Osteoblast (primary cell): ENCODE measurements at places on chromosomes 7 and 10. TPM values are rescaled to one million over a fixed set of nuclear protein-coding genes. Genes with fewer than 3 reads are reported as not detected.
A peak's percentile ranks its signal among the peaks of the same experiment; 100 is the strongest.

DNA sequence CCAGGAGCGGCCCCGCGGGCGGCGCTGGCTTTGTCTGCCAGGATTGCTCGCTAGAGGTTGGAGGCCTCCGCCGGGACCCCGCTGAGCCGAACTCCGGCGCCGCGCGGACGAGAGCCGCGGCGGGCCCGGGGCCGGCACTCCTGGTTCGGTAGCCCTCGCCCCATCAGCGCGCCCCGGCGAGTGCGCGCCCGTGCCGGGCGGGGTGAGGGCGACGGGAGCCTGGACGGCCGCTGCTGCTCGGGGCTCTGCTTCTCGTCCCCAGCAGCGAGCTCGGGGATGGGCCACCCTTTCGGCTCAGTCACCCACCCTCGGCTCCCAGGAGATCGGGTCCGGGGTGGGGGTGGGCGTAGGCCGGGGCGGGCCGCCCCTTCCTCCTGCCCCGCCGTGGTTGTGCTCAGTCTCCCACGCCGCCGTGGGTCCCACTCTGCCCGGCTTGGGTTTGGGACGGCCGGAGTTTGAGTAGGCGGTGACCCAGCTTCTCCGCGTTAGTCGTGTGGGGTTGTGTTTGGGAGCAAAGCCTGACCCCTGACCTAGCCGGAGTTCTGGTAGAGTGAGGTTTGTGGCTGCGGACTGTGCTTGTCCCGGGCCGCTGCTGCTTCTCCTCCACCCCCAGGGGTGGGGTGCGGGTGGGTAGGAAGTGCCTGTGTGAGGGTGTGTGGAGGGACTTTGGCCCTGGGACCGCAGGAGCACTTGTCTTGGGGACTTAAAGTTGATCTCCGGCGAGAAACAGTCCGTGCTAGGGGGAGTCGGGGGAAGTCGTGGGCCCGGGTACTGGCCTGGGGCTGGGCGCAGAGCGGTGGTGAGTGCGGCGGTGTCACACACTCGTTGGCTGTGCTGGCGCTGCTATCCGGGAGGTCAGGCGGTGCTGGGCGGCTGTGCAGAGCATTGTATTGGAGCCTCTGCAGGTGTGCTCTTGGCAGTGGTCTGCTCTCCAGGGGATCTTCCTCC is 677 bp downstream of the TSPAN14 start:
- peak; percentile 93 for DNase-seq

DNA sequence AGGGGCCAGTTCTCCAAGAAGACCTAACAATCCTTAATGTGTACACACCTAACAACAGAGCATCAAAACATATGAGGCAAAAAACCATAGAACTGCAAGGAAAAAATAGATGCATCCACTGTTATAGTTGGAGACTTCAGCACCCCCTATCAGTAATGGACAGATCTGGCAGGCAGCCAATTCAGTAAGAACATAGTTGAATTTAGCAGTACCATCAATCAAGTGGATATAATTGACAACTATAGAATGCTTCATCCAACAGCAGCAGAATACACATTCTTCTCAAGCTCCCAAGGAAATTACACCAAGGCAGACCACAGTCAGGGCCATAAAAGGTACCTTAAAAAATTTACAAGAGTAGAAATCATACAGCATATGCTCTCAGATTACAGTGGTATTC is 42.2 kb downstream of the POLL start:
- DNase-seq, result no peak

GRCh38 chr10:110171032-110171431 is 36.4 kb upstream of the MXI1 start:
- DNase-seq, result no peak

Gene SFTPA1
- total RNA-seq, result not detected in 2 replicates

Gene FEZF1
- not detected in 2 replicates for total RNA-seq

Gene CTTNBP2
- total RNA-seq, result 1.1 and 2.9 TPM in 2 replicates

Gene MRLN
- total RNA-seq, result not detected in 2 replicates

Gene COBL
- under 0.01 TPM in 2 replicates for total RNA-seq
